PC-3 (cell line): ENCODE measurements at places on chromosomes 6 and 20. TPM values are rescaled to one million over a fixed set of nuclear protein-coding genes. Genes with fewer than 3 reads are reported as not detected.
A peak's percentile ranks its signal among the peaks of the same experiment; 100 is the strongest.

LCA5 gene
- total RNA-seq, result 0.73 and 0.86 TPM in 2 replicates

TUBB1 gene
- total RNA-seq, result not detected in 2 replicates

ZNF335 gene
- 32.2 and 36.9 TPM in 2 replicates for total RNA-seq

HS3ST5 gene
- total RNA-seq, result 0.86 and 1.2 TPM in 2 replicates

DNA sequence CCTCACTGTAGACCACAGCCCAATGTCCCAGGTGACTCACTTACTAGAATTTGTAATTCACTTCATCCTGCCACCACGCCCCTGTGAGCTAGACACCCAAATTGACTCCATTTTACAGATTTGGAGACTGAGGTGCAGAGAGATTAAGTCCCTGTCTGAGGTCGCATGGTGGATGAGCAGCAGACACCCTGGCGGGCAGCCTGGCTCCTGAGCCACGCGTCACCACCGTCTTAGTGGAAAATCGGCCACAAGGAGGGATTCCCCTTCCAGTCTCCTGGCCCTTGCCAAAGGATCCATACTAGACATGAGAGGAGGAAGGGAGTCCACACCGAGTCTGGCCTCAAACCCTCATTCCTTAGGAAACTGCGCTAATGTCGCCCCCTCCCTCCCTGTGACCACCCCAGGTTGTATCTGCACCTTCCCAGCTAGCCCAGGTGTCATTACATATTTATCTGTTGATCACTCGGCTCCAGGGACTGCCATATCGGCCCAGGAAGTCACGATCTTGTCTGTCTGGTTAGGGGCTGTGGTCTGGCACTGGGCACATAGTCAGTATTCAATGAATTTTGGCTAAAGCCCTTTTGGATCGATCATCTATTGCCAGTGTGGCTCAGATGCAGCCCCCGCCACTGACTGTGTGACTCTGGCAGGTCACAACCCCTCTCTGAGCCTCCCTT is 25.7 kb upstream of the PTGIS start:
- DNase-seq, result peak; percentile 64

DNA sequence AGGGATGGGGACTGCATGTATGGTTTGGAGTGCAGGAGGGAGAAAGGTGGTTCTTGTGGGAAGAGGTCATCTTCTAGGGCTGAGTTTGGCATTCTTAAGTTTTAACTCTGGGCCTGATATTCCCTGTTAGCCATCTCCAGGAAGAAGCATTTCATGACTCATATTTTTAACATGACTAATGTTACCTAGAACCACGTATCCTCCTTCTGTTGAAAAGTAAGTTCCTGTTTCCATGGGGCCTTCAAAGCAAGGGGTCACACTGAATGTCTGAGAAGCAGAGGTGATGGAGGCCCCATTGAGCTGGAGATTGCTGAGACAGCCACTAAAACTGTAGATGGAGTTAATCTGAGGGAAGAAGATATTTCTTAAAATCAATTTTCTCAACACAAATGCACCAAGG is 30.2 kb downstream of the FAM229B start:
- peak; percentile 71 for DNase-seq

GRCh38 chr20:23246717-23247664 is 103.6 kb upstream of the NXT1 start:
- no peak for DNase-seq

- DNase-seq, result peak; percentile 86
Observed at GRCh38 chr20:13009682-13010406, 1.1 kb downstream of the SPTLC3 start.

DNA sequence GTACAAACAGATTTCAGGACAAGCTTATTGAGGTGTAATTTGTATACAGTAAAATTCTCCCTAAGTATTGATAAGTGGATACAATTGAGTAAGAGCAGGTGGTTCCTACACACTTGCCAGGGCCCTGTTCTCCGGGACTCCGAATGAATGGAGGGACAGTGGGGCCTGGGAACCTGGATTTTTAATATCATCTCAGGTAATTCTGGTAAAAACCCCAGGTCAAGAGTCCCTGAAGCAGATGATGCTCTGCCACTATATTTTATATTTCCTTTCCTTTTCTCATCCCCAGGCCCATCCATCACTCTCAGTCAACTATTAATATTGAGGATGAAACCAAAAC is 104.9 kb downstream of the FYN start:
- no peak for DNase-seq

GRCh38 chr20:57491373-57491772 is 33.6 kb downstream of the CTCFL start:
- no peak for DNase-seq

GRCh38 chr20:50077818-50078601 is 34.9 kb downstream of the UBE2V1 start:
- no peak for DNase-seq

DNA sequence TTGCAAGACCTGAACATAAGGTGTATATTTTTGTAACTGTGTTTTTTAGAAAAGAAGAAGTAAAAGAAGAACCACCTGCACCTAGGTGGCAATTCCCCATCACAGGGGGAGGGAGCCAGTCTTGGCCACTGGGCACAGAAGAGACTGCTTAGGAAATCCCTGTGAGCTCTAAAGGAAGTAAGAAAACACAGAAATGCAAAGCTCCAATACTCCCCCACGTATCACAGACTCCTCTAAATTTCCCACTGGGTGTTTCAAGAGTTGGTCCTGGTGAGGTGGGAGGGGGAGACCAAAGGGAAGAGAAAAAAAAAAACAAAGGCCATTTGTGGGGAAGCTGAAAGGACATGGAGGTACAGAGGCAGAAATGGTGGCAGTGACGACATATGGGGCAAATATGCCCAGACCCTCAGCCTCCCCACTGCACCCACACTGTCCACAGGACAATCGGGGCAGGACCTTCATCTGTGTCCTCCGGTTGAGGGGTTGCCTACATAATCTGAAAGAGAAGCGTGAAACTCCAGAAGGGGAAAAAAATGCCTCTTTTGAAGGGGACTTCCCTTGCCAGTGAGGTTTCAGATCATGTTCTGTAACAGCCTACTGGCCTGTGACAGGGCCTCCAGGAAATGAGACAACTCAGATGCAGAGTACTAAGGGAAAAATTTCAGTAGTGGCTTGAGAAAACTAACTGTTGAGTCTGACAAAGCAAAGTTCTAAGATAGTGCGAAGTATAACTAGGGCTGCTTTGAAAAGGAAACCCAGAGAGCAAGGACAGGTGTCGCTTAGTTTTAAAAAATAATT is 226.2 kb upstream of the MARCKS start:
- peak; percentile 16 for DNase-seq

GRCh38 chr6:169428532-169428931 is 174.9 kb upstream of the THBS2 start:
- DNase-seq, result no peak

GRCh38 chr6:106750142-106750918 is 121.0 kb downstream of the QRSL1 start:
- DNase-seq, result no peak

- DNase-seq, result no peak
Observed at GRCh38 chr6:9428421-9429172, 986.3 kb downstream of the TFAP2A start.

GRCh38 chr6:170137176-170137891 is 153.5 kb downstream of the DLL1 start:
- no peak for DNase-seq

DNA sequence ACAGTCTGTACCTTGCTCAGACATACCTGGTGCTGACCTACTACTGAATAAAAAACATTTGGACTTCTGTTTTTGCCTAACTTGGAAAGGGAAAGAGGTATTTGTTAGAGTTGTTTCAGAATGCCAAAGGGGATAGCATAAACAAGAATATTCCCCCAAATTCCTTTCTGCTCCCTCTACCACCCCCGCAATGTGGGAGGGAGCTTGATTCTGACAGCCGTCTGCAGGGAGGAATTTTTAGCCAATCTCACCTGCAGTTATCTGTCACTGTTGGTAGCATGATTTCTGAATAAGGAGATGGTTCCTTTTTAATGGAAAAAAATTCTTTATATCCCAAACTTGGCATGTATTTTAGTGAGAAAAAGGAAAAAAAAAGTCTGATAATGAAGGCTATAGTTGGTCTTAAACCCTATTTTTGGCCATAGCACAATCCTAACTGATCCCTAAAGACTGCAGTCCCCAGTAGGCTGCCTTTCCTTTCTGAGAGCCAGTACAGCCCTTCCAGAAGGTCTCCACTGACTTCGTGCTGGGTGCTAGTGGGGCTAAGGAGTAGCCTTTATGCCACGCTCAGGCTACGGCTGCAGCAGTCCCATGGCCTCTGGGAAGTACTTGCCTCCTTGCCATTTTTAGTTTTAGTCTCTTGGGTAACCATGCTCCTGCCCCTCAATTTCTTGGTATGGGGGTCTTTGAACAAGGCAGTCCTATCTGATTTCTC is 13.6 kb upstream of the PDE7B start:
- no peak for DNase-seq

DNA sequence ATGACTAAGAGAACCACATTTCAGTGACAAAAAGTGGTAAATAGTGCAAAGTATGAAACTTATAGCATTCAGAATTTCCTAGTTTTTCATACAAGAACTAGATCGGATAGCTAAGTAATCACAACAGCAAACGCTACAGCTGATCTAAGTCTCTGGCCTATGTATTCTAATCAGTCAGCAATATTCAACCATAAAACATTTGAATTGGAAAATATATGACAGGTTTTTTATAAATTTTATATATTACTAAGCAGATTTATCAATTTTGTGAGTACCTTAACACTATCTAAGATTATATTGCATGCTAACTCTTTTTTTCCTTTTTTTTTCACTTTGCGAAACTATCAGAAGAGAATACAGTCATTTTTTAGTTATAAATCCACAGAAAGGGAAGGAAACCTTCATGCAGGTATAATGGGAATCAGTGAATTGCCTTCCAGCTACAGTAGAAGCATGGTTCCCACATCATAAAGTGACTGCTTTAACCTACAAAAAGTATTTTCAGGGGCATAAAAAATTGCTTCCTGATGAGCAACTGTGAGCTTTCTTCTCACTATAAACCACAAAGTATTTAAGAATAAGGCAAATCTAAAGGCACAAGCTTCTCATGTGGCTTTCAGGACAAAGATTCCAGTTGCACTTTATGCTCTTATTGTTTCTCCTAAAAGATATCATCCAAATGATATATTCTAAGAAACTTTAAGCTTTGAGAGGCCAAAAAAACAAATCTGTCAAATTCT is 74.0 kb upstream of the GJE1 start:
- DNase-seq, result no peak

- DNase-seq, result peak; percentile 19
Observed at GRCh38 chr6:782141-782540, 89.2 kb upstream of the EXOC2 start.

DNA sequence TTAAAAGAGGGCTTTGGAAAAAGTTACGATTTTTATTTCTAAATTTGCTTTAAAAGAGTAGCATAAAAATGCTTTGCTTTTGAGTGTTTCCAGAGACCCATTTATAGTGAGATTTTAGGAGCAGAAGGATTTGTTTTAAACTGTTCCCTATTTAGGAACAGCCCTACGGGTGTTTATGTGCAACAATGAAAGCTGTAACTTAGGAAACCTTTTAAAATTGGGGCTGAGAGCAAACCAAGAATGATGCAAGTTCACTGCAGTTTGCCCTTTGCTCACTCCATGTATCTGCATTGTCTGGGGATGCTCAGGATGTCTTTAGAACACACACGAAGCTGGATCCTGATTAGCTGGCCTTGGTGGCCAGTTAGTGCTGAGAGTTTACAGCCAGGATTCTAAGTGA is 40.9 kb downstream of the GHRH start:
- DNase-seq, result no peak

DNA sequence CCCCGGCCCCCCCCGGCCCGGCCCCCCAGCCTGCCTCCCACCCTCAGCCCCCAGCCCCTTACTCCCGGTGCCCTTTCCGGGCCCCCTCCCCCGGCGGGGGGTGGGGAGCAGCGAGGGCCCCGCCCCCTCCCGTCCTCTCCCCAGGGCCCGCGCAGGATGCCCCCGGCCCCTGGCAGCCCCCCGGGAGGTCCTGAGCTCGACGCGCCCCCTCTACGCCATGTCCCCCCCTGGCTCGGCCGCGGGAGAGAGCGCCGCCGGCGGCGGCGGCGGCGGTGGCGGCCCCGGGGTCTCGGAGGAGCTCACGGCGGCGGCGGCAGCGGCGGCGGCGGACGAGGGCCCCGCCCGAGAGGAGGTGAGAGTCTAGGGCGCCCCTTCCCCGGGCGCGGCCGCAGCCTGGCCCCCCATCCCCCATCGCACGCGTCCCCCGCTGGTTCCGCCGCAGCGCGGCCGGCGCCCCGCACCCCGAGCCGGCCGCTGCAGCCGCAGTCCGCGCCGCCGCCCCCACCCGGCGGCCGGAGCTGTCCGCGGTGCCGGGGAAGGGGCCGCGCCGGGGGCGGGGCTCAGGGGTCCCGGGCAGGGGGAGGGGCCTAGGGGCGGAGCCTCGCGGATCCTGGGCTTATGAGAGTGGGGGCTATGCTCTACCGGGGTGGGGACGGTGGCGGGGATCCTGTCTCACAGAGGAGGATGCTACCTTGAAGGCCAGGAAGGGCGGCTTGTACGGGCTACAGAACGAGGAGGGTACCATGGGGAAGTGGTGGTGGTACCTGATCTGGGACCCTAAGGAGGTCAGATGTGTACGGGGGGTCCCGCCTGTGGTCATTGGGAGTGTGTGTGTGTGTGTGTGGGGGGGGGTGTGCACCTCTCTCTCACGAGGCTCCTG is 516 bp downstream of the TMEM151B start:
- no peak for DNase-seq

GRCh38 chr6:104623052-104623690 is 236.5 kb downstream of the HACE1 start:
- DNase-seq, result peak; percentile 64

- no peak for DNase-seq
Observed at GRCh38 chr6:27138837-27139755, 108.4 kb upstream of the PRSS16 start.

DNA sequence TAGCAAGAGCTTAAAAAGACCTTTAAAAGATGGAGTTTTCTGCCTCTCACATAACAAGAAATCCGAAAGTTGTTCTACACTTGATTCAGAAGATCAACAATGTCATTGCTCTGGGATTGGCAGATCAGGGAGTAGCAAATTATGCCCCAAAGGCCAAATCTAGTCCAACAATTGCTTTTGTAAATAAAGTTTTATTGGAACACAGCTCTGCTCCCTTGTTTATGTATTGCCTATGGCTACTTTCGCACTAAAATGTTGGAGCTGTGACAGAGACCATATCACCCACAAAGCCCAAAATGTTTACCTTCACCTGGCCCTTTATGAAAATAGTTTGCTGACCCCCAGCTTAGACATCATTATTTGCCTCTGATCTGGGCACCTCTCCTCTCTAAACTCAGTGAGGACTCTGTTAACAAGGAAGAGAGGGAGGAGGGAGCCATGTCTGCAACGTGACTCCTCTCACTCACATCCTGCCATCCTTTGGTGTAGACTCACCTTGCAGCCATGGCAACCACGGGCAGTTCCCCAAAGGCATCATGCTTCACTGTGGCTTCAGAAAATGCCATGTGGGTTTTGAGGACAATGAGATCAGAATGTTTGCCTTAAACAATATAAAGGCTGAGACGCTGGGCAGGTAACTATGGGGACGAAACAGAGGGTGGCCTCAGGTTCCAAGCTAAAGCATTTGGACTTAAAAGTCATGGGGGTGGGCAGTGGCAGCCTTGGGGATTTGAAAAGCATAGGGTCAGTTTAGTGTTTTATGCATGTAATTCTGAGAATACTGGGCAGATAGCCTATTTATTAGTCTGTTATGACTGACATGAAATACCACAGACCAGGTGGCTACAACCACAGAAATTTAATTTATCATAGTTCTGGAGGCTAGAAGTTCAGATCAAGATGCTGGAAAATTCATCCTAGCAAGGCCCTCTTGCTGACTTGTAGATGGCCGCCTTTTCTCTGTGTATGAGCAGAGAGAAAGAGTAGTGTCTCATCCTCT is 149.7 kb upstream of the TNFAIP3 start:
- peak; percentile 87 for DNase-seq

- no peak for DNase-seq
Observed at GRCh38 chr6:168095716-168096250, 16.8 kb upstream of the FRMD1 start.

GRCh38 chr6:45718871-45719270 is 296.8 kb downstream of the CLIC5 start:
- no peak for DNase-seq

GRCh38 chr6:7238900-7239589 is 74.0 kb downstream of the SSR1 start:
- peak; percentile 83 for DNase-seq
